ENCODE measurements at places on chromosomes 4 and X. TPM values are rescaled to one million over a fixed set of nuclear protein-coding genes. Genes with fewer than 3 reads are reported as not detected.

The PPEF2 gene
- 0.08 TPM for total RNA-seq

The CSAG2 gene
- total RNA-seq, result not detected

The ADH1C gene
- 1.1 TPM for total RNA-seq

The KIF4A gene
- total RNA-seq, result 0.28 TPM

The CD40LG gene
- total RNA-seq, result 0.27 TPM

The HEPH gene
- 44.4 TPM for total RNA-seq

The CACNA1F gene
- total RNA-seq, result not detected

The PIR gene
- total RNA-seq, result 15.0 TPM

The TIGD4 gene
- total RNA-seq, result not detected
